ENCODE measurements at places on chromosomes 3 and 15. TPM values are rescaled to one million over a fixed set of nuclear protein-coding genes. Genes with fewer than 3 reads are reported as not detected.
A peak's percentile ranks its signal among the peaks of the same experiment; 100 is the strongest.

MYRIP gene
- total RNA-seq, result not detected

GRCh38 chr3:103210583-103210982, 775.8 kb downstream of the ZPLD1 start:
- DNase-seq, result no peak
- H3K4me1 ChIP-seq, result no peaks in the 10 kb centered on the region
- no peaks in the 10 kb centered on the region for H3K27me3 ChIP-seq
- no peaks in the 10 kb centered on the region for H3K36me3 ChIP-seq

DNA sequence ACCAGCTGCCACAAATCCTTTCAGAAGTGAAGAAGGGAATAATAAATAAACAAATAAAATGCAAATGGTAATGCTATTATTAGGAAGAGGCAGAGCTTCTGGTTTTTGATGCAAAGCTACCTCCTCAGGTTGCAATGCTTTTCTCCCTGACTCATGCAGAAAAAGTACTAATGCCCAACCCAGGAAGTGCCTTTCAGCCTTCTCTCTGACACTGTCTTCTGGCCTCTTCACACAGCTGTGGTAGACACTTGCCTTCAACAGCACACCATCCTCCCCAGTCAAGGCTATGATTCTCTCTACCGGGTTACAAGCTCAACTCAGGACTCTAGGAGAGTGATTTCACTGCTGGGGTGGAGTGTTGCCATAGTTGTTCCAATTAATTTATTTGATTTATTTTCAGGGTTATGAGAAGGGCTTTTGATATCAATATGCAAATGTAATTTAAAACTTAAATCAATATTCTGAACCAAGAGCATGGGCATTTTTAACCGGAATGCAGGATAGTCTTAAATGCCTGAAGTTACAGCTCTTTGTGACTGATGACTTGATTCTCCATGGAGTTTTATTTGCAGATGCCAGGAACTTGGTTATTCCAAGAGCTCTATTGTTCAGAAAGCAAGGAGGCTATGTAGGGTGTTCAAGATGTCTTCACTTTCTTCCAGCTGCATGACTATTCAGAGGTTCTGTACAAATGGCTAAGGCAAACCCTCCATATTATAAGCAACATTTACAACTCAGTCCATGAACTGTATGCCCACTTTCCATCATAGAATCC, 27.1 kb upstream of the GALNT15 start:
- no peaks in the 10 kb centered on the region for H3K4me1 ChIP-seq
- H3K4me3 ChIP-seq, result no peak overlapping the region
- H3K27ac ChIP-seq, result no peak overlapping the region
- no peaks in the 10 kb centered on the region for H3K27me3 ChIP-seq
- H3K36me3 ChIP-seq, result no peaks in the 10 kb centered on the region

DNA sequence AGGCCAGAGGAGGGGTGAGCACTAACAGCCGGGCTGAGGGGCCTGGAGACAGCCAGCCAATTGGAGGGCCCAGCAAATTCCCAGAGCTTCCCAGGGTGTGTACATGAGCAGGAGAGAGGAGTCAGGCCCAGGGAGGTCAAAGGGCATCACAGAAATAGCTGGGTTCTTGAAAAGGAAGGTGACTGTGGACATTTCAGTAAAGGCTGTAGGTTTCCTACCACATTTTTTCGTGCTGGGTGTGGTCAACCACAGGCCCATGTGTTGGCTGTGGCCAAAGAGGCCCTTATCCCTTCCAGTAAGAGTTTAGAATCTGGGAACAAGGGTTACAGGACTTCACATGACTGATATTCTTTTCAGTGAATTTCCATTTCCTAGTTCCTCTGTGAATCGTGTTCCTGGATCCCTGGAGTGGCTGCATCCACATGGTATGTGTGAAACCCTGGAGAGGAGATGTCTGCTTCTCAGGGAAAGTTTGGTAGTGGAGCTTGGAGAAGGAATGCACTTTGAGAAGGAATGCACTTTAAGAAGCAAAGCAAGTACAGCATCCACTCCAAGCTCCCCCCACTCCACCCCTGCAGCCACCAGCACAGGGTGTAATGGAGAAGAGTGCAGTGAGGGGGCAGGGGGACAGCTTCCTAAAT, 73.2 kb upstream of the HEG1 start:
- H3K36me3 ChIP-seq, result no peaks in the 10 kb centered on the region
- H3K4me1 ChIP-seq, result peaks cover 40% of the 10 kb centered on the region
- no peak overlapping the region for H3K4me3 ChIP-seq

LDHAL6B gene
- total RNA-seq, result not detected

DNA sequence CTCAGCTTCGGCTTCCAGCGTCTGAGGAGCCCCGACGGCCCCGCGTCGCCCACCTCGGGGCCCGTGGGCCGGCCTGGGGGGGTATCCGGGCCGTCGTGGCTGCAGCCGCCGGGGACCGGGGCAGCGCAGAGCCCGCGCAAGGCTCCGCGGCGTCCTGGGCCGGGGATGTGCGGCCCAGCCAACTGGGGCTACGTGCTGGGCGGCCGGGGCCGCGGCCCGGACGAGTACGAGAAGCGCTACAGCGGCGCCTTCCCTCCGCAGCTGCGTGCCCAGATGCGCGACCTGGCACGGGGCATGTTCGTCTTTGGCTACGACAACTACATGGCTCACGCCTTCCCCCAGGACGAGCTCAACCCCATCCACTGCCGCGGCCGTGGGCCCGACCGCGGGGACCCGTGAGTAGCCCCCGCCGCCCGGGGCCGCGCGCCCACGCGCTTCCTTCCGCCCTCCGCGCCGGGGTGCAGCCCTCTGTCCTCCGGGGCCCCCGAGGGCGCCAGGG, 462 bp downstream of the EDEM1 start:
- H3K27ac ChIP-seq, result peak overlapping the region; percentile 96
- H3K27me3 ChIP-seq, result no peaks in the 10 kb centered on the region
- peak; percentile 72 for DNase-seq
- no peaks in the 10 kb centered on the region for H3K36me3 ChIP-seq
- H3K4me1 ChIP-seq, result peaks cover 28% of the 10 kb centered on the region

- DNase-seq, result no peak
- no peaks in the 10 kb centered on the region for H3K4me1 ChIP-seq
- no peak overlapping the region for H3K4me3 ChIP-seq
- no peaks in the 10 kb centered on the region for H3K27me3 ChIP-seq
Measured at GRCh38 chr15:87858651-87859050, 397.9 kb downstream of the NTRK3 start.

GRCh38 chr3:24690777-24691176, 196.1 kb upstream of the THRB start:
- no peak overlapping the region for H3K4me3 ChIP-seq
- no peak overlapping the region for H3K27ac ChIP-seq
- peaks cover 11% of the 10 kb centered on the region for H3K4me1 ChIP-seq
- H3K36me3 ChIP-seq, result no peaks in the 10 kb centered on the region
- no peak for DNase-seq
- H3K27me3 ChIP-seq, result peaks cover 3% of the 10 kb centered on the region

GHSR gene
- 0.63 TPM for total RNA-seq

ANKDD1A gene
- total RNA-seq, result 16.2 TPM

- no peaks in the 10 kb centered on the region for H3K36me3 ChIP-seq
- H3K27me3 ChIP-seq, result no peaks in the 10 kb centered on the region
- H3K4me3 ChIP-seq, result no peak overlapping the region
- H3K4me1 ChIP-seq, result no peaks in the 10 kb centered on the region
- DNase-seq, result no peak
- H3K27ac ChIP-seq, result no peak overlapping the region
Measured at GRCh38 chr15:36996538-36997181, 103.7 kb downstream of the MEIS2 start.

DNA sequence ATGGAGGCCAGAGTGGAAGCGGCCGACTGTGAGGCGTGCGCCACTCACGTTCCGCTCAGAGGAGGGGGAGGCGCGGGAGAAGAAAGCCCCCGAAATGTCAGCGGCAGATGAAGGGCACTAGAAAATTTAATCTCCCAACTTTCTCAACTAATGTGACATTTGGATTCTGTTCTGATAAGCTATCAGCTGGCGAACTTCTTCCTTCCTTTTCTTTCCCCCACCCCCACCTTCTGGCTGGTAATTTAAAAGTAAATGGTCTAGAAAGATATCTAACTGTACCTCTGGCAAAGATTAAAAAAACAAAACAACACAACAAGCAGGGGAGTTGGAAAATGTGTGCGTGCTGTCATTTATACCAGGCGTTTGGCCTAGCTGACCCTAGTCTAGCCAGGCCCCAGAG, 26.4 kb upstream of the TMEM115 start:
- DNase-seq, result no peak
- H3K27ac ChIP-seq, result no peak overlapping the region
- H3K36me3 ChIP-seq, result no peaks in the 10 kb centered on the region
- no peak overlapping the region for H3K4me3 ChIP-seq
- H3K27me3 ChIP-seq, result no peaks in the 10 kb centered on the region

GRCh38 chr3:121405631-121406030, 140.2 kb downstream of the POLQ start:
- H3K4me3 ChIP-seq, result no peak overlapping the region
- H3K36me3 ChIP-seq, result no peaks in the 10 kb centered on the region
- no peak overlapping the region for H3K27ac ChIP-seq
- no peaks in the 10 kb centered on the region for H3K27me3 ChIP-seq
- DNase-seq, result no peak

DNA sequence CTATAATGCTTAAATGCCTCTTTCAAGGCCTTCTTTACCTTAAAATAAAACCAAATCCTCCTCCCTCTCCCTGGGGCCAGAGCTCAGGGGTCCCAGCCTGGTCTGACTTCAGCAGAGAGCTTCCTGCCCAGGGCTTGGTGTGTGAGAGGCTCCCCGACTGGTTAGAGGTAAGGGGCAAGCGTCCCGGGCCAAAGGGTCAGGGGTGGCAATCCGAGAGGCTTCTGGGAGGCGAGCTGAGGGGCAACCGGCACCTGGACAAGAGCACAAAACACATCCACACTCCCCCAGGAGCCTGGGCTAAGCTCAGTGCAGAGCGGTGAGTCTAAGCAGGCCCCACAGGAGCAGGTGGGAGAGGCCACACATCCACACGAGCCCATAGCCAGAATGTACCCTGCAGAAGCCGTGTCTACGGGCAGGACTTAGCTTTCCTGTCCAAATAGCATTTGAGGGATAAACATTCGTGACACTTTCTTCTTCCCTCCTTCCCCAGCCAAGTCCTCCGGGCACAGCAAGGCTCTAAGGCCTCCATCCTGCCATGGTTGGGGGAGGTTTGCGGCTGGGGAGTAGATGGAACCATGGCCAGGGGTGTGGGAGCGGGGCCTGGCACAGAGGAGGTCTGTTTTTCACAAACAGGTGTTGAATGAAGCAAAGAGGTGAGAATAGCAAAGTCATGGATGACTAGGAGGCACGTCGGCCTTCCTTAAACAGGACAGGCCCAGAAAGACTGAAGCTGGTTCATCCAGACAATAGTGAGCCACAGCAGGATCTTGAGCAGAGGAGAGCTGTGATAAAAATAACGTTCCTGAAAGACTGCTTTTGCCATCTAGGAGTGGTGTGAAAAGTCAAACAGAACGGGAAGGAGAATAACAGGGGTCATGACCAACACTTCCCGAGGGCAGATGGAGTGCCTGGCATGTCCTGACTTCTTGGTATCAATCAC, 98.7 kb upstream of the IQSEC1 start:
- H3K4me1 ChIP-seq, result no peaks in the 10 kb centered on the region
- H3K4me3 ChIP-seq, result no peak overlapping the region
- H3K27me3 ChIP-seq, result no peaks in the 10 kb centered on the region
- H3K36me3 ChIP-seq, result no peaks in the 10 kb centered on the region

GOLGA8J gene
- total RNA-seq, result 1.2 TPM

INKA1 gene
- total RNA-seq, result 0.83 TPM

FBLN2 gene
- total RNA-seq, result 0.61 TPM

- DNase-seq, result no peak
- no peaks in the 10 kb centered on the region for H3K27me3 ChIP-seq
- H3K4me1 ChIP-seq, result no peaks in the 10 kb centered on the region
Measured at GRCh38 chr3:69458803-69459365, 73.0 kb upstream of the FRMD4B start.

DNA sequence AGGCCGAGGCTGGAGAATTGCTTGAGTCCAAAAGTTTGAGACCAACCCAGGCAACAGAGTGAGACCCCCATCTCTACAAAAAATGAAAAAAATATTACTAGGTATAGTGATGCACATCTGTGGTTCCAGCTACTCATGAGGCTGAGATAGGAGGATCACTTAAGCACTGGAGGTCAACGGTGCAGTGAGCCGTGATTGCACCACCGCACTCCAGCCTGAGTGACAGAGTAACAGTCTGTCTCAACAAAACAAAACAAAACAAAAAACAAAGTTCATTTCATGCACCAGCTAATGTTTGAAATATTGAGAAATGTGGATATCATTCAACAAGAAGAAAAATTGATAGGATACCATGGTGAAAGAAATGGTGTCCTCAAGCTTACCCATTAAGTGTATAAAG, 450.5 kb upstream of the TPRG1 start:
- H3K4me3 ChIP-seq, result no peak overlapping the region
- H3K36me3 ChIP-seq, result no peaks in the 10 kb centered on the region
- H3K27ac ChIP-seq, result no peak overlapping the region
- no peak for DNase-seq
- no peaks in the 10 kb centered on the region for H3K4me1 ChIP-seq

SPATA12 gene
- total RNA-seq, result not detected

GRCh38 chr3:149567381-149567780, 90.4 kb downstream of the WWTR1 start:
- no peak for DNase-seq
- no peaks in the 10 kb centered on the region for H3K4me1 ChIP-seq
- no peak overlapping the region for H3K27ac ChIP-seq
- no peaks in the 10 kb centered on the region for H3K27me3 ChIP-seq
- H3K4me3 ChIP-seq, result no peak overlapping the region
- no peaks in the 10 kb centered on the region for H3K36me3 ChIP-seq

DNA sequence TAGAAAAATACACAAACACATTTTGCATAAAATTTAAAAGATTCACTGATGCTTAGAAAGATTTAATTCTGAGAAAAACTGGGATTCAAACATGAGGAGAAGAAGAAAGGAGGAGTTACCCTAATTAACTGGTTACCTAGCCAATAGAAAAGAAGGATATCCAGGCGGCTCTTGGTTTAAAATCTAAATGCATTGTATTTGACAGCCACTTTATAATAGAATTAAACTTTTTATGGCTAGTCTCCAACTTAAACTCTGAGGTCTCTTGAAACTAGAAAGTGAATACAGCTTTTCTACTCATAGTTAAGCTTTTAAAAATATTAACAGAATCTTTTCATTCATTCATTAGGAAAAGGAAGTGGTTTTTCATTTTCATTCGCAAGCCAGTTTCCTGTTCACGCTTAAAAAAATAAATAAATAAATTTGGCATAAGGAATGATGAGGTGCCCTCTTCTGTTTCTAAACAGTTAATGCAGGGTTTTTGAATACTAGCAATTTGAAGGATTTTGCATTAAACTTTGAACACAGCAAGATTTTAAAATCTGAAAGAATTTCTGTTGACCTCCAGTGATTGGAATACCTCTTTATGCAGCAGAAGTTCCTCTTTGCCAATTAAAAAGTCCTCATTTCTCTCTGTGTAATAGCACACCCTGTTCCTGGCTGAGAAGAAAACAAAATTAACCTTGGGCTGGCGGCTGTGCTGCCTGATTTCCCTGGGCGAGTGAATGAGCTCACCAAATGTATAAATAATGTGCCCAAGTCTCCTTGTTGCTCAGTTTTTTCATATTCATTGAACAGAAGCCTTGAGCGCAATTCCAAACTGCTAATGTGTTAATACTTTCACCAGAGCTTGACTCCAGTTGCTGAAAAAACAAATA, 105.1 kb downstream of the ZMAT3 start:
- peak; percentile 3 for DNase-seq
- H3K4me1 ChIP-seq, result peaks cover 3% of the 10 kb centered on the region
- H3K27me3 ChIP-seq, result no peaks in the 10 kb centered on the region
- no peaks in the 10 kb centered on the region for H3K36me3 ChIP-seq
- H3K27ac ChIP-seq, result no peak overlapping the region
